Stimulated activated CD4-positive, alpha-beta T cell treated with anti-CD3 and anti-CD28 coated beads, Interleukin-4, amount 100 ng/mL, for 4 hours (primary cell): ENCODE measurements at places on chromosomes 6 and 20.

DNA sequence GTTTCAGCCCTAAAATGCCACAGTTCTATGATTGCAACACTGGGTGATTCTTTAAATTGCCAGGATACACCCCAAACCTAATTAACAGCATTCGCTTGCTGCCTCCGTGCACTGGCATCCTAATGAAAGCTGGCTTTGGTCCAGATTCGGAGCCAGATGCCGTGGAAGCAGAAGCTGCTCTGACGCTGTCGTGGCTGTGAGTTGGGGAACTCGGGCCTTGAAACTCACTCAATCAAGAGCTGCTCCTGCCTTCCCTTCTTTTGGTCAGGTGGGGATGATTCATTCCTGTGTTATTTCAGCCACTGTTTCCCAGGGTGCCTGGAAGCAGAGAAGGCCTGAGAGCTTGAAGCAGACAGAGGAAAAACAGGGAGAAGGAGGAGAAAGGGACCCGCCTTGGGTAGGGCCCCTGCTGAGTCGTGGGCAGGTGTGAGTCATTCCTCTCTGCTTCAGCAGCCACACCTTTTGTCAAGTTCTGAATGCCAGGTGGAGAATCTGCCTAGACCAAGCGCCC is 36.2 kb upstream of the DSP start:
- peak; percentile 12 for DNase-seq

DNA sequence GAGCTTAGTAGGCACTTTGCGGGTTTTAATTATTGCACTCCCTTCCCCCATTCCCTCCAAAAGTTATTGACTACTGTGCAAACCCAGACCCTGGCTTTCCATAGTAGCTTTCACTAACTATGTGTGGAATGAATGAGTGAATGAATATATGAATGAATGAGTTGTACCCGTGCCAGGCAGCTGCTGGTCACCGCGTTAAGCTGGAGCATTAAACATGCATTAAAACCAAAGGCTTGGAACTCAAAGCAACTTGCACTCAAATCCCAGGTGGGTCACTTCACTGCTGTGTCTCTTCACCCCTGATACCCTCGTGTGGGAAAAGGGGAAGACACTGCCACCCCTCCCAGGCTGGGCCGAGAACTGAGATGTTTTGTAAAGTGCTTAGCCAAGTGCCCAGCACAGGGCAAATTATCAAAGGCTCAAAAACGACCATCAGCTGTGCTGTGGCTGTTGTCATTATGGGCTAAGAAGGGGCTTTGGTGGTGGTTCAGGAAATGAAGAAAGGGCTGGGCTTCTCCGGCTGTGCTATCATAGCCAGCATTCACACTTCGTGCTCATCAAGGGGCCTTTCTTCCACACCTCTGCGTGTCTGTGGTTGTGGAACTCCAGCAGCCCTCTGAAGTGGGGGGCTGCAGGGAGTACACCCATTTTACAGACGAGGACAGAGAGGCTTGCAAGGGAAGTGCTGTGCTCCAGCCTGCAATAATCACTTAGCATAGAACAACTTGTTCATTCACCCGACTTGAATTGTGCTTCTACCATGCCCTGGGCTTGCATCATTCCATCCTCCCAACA is 60.2 kb upstream of the STX16 start:
- DNase-seq, result no peak

GRCh38 chr6:16337295-16337975 is 99.0 kb downstream of the GMPR start:
- DNase-seq, result no peak

GRCh38 chr20:23161968-23162696 is 76.0 kb upstream of the CD93 start:
- DNase-seq, result no peak

DNA sequence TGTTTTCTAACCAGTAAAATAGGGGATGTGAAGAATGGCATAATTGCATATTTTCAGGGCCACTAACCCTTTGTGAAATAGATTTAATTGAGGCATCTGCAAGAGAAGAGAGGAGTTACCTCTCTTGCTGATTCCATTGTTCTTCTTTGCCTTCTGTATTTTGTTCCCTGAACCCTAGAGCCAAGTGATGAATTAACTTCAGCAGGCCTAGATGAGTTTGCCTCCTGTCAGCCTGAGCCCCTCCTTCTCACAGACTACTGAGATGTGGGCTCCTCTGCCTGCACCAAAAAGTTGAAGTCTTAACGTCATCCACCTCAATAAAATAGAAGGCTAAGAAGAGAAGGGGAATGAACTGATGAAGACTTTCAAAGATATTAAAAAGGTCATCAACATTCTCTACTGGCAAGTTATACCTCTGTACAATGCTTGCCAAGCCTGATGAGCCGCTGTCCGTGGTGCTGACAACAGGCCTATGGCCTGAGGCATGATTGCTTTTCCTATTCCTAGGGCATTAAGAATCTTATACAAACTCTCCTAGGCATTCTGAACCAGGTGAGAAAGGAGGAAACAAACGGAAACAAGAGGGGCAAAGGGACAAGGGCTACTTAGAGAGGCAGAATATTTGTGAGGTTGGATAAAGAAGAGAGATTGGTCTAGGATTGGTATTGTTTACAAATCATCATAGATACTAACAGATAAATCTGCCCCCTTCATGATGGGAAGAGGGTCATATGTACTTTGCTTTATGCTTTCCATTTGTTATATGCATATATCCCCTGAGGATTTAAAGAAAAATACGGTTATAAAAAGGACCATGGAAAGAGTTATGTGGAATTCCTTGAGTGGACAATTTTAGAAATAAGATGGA is 46.8 kb downstream of the CD24 start:
- peak; percentile 12 for DNase-seq

DNA sequence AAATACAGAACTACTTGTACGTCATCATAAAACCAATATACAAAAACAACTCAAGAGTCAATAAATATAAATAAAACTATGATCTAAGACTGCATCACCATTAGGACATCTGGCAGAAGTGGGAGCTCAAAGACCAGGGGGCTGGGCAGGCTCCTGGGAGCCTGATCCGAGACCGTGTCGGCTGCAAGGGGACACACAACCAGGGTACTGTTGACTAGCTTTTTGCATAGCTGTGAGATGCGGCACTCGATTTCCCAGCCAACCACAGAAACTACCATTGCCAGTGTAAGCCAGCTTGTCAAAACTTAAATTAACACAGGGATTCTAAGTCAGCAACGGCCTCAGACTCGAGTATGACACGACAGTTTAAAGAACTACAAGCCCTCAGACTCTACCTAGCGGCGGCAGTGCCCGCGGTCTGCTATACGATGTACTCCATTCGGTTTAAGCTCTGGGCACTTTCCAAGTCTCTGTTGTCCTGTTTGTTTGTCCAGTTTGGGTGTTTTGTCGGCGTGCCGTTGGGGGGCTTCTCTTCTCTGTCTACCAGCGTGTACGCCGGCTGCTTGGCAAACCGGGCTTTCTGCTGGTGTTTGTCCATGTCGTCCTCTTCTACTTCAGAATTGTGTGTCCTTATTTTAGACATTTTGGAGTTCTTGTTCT is 34.6 kb downstream of the JAG1 start:
- no peak for DNase-seq

GRCh38 chr6:1665214-1665613 is 55.5 kb downstream of the FOXC1 start:
- DNase-seq, result no peak

DNA sequence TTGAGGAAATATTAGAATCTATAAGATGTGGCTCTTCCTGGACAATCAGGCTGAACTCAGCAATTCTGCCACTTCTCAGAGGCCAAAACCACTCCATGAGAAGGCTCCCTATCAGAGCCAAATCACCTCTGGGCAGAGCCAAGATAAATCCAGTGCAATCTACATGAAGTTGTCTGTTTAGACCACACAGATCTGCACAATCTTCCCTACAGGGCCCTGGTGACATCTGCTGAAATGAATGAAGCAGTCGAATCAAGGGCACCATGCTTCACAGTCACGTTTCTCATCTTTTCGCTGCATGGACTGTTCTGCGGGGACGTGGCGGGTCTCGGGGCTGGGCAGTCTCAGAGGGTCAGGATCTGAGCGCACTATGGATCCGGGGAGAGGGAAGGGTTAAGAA is 60.1 kb upstream of the CD93 start:
- DNase-seq, result no peak

DNA sequence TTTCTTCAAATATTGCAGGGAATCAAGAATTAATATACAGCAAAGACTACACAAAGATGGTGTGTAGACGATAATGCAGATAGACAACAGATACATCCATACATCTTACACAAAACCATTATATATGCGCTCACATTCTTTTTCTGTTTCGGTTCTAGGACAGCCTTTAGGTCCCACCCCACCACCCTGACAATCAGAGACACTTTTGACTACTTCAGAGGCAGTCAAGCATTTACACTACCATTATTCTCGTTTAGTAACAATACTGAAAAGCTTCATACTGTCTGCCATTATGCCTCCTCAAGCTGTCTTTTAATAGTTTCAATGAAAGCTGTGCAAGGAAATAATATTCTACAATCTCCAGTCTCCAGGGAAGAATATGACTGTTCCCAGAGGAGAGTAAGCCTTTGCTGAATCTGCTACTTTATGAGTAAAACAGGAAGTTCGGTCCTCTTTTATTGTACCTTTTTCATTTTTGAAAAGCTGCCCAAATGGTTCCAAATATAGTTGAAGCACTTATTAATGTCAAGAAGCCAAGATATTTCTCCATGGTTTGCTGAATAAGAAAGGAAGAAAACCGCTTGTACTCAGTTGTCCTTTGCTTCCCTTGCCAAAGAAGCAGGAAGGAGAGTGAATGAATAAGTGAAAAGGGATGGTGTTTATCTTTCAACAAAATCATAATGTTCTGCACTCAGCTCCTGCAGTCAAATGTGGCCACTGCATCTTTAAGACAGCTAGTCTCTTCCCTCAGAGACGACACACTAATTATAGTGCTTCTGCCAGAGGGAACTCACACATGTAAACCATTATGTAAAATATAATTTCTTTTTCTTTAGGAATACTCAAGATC is 468.3 kb downstream of the CDC5L start:
- DNase-seq, result no peak

GRCh38 chr20:24851346-24852019 is 97.6 kb upstream of the CST7 start:
- DNase-seq, result no peak

- no peak for DNase-seq
Observed at GRCh38 chr20:20367575-20368417, at the start of gene INSM1. TSS of gene INSM1 (plus strand) at chr20:20368104. CDS start at chr20:20368268, 164 bp downstream.

GRCh38 chr6:75070244-75070643 is 135.6 kb downstream of the COL12A1 start:
- no peak for DNase-seq

DNA sequence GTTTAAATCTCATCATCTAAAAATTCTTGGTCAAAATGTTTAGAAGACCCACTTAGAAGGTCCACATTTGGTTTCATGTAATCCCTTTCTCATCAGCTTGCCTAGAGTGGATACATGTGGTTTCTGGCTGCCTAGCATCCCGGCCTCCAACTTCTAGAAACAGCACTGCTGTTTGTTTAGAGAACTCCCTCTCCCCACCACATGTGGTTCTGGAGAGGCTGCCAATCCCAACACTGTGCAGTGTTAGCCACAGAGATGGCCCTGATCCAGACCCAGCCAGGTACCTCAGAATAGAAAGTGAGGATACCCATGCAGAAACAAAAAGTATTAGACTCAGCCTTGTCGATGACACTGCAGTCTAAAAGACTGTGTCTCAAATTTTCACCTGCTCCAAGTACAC is 241.8 kb downstream of the BCKDHB start:
- no peak for DNase-seq

- DNase-seq, result no peak
Observed at GRCh38 chr6:19664878-19665612, 172.1 kb upstream of the ID4 start.

GRCh38 chr6:9481292-9482029 is 933.4 kb downstream of the TFAP2A start:
- DNase-seq, result no peak

GRCh38 chr6:161261325-161261724 is 12.5 kb downstream of the AGPAT4 start:
- DNase-seq, result no peak

GRCh38 chr20:49983848-49984408 is 1.1 kb downstream of the SNAI1 start:
- DNase-seq, result no peak

DNA sequence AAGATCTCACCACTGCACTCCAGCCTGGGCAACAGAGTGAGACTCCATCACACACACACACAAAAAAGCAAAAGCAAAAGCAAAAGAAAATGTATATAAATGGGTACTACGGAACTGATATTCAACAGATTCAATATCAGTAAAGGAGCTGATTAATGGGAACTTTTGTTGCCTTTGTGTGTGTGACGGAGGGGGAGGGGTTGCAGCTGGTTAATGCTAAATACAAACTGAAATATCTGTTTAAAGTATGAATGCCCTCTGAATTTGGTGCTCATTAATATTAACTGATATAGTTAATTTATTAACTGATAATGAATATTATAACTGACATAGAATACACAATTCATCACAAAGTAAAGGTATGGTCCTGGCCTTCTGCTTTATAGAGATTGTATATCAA is 8.4 kb downstream of the NCOA6 start:
- no peak for DNase-seq

GRCh38 chr6:35894776-35895175 is 26.1 kb downstream of the SRPK1 start:
- no peak for DNase-seq

DNA sequence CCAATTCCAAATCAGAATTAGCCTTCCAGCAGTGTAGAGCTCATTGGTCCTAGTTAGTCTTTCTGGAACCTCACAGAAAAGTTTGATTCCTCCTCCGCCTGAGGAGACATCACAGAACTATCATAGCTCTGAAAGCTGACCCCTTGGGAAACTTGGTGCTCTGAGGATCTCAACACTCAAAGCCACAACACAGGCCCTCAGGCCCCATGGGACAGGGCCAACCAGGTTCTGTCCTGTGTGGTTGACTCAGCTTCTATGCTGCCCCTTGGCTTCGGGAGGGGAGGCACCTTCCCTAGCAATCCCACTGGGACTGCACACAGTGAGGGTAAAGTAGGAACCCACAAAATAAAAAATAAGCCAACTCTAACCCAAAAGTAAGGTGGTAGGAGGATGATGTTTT is 237.5 kb upstream of the ECI2 start:
- DNase-seq, result no peak

GRCh38 chr6:56655249-56655648 is 12.6 kb upstream of the DST start:
- DNase-seq, result no peak

GRCh38 chr6:136609873-136610706 is 59.9 kb upstream of the MAP7 start:
- DNase-seq, result no peak

DNA sequence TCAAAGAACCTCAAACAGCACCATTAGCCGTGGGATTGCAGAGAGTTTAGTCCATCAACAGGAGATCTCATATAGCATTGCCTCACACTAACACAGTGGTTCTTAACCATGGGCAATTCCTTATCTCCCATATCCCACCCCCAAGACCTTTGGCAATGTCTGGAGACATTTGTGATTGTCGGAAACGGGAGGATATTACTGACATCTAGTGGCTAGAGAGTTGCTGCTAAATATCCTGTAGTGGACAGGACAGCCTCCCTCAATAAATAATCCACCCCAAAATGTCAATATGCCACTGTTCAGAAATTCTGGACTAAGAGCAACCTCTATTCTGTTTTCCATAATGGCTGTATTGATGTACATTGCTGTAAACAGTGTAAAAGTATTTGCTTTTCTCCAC is 210.1 kb upstream of the CCN2 start:
- DNase-seq, result no peak
